NCI-H460 (cell line): ENCODE measurements at places on chromosomes 13 and 19. TPM values are rescaled to one million over a fixed set of nuclear protein-coding genes. Genes with fewer than 3 reads are reported as not detected.

The LSR gene
- 0.10 and 0.63 TPM in 2 replicates for total RNA-seq

The ZNF20 gene
- total RNA-seq = 0.75 and 1.7 TPM in 2 replicates

The ZNF274 gene
- 22.4 and 26.2 TPM in 2 replicates for total RNA-seq

The COL4A2 gene
- total RNA-seq = 31.0 and 35.0 TPM in 2 replicates

The ZNF578 gene
- total RNA-seq = not detected in 2 replicates

The KLK10 gene
- total RNA-seq = 0.17 TPM in 1 of 2 replicates, not detected in the other

The SHISA7 gene
- total RNA-seq = not detected in 2 replicates

The KLK15 gene
- total RNA-seq = not detected in 2 replicates

The CKM gene
- 0.14 TPM in 1 of 2 replicates, not detected in the other for total RNA-seq

The DAND5 gene
- total RNA-seq = not detected in 2 replicates

The WDR87 gene
- total RNA-seq = not detected in 2 replicates

The CNFN gene
- total RNA-seq = 0.69 and 1.2 TPM in 2 replicates

The TSHZ3 gene
- total RNA-seq = 0.12 TPM in 1 of 2 replicates, not detected in the other
